ENCODE measurements at places on chromosomes 2 and 18.

GRCh38 chr2:31097962-31098613 lies 40.2 kb downstream of the GALNT14 start:
- DNase-seq: no peak

GRCh38 chr2:110170102-110170501 lies 34.7 kb downstream of the NPHP1 start:
- DNase-seq: no peak

GRCh38 chr2:27720004-27720551 lies 51.4 kb upstream of the MRPL33 start:
- peak; percentile 93 for DNase-seq

DNA sequence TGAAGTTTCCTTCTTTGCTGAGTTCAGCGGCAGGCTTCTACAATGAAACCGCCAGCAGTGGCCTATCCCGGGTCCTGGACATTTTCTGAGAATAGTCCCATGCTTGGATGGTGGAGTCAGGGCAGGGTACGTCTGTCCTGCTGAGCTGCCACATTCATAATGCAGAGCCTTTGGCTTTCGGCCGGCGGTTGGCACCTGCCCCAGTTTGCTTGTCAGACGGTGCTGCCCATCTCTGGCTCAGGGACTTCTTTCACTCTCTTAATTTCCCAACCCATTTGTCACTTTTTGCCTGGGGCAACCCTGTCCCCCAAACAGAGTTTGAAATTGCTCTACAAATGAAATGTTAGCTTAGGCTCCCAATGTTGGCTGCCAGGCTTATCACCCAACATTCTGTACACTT lies 57.2 kb downstream of the SOX11 start:
- no peak for DNase-seq

- DNase-seq: no peak
Observed at GRCh38 chr2:37674946-37675345, 3.5 kb upstream of the CDC42EP3 start.

DNA sequence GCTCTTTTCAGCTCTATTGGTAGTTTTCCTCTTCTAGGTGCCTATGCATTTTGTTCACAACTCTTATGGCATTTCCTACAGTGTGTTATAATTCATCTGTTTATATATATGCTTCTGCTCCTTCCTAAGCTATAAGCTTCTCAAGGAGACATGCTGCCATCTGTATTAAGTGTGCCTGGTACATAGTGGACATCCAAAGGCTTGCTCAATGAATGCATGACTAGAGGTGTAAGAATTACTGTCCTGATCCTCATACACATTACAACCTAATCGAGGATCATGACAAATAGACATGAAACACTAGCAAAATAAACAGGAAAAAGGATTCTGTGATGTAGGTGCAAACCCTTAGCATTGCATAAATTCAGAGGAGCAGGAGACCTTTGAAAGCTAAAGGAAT lies 50.2 kb downstream of the CDC42EP3 start:
- DNase-seq: no peak

GRCh38 chr18:48772457-48772856 lies 178.3 kb downstream of the SMAD7 start:
- DNase-seq: no peak

- no peak for DNase-seq
Observed at GRCh38 chr2:216632952-216633615, at the start of gene IGFBP2. TSS of gene IGFBP2 (plus strand) at chr2:216633420. CDS start at chr2:216633524, 104 bp downstream.

- no peak for DNase-seq
Observed at GRCh38 chr2:8197101-8197500, 484.8 kb upstream of the ID2 start.

GRCh38 chr2:37460896-37461229 lies 116.4 kb downstream of the QPCT start:
- no peak for DNase-seq

DNA sequence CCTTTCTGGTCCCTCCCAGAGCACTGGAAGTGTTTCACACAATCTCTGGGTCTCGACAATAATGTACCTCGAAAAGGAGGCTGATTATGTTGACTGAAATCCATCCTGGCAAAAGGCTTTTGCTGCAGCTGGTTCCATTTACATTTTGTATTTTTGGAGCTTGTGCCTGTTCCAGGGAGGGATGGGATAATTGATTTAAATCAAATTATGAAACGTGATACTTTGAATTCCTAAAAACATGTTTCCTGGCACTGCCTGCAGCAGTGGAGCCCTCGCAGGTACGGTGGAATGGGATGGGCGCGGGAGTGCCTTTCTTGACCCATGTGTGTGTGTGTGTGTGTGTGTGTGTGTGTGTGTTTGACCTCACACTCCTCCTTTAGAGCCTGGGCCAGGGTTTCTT lies 455.5 kb upstream of the MEIS1 start:
- no peak for DNase-seq

DNA sequence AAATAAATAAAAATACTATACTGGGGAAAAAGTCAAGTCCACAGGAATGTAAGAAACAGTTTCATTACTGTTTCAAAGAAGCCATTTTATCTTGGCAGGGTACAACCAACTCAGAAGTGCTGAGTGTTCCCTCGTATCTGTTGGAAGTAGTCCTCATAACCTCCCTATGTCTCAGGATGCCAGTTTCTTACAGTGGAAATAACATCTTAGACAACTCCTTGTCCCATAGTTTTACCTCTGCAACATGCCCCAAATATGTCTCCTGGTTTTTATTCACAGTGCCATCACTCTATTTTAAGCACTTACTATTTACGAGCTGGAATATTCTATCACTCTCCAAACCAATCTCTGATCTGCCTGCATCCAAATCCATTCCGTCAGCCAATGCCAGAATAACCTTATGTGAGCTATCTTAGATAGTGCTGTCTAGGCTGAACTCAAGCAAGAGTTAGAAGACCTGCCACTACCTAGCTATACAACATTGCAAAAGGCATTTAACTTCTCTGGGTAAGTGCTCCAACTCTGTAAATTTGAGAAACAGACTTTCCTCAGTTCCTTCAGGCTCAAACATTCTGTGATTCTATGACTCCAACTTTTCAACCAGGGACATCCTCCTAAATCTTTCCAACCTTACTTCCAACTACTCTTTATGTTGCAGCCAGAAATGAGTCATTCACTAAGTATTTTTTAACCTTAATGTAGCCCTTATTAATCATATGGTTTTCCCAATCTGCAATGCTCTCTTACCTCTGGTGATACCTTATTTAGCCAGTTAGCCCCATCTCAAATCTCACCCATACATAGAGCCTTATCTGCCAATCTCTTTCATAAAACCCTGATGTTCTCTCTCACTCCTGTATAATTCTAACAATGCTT lies 66.7 kb downstream of the RTN4 start:
- no peak for DNase-seq

DNA sequence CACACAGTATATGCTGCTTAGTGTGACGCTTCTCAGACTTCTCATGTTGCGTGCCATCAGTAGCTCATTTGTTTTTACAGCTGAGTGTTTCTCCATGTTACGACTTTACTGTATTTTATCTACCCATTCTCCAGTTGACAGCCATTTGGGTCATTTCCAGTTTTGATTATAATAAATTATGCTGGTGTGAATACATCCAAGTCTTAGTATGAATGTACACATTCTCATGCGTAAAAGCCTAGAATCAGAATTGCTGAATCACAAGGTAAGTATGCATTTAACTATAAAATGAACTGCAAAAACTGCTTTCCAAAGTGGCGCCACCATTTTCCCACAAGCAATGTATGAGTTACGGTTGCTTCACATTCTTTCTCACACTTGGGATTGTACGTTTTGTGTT lies 184.2 kb upstream of the SLC35G4 start:
- DNase-seq: no peak

- no peak for DNase-seq
Observed at GRCh38 chr2:22880161-22880560, 504.8 kb upstream of the KLHL29 start.

DNA sequence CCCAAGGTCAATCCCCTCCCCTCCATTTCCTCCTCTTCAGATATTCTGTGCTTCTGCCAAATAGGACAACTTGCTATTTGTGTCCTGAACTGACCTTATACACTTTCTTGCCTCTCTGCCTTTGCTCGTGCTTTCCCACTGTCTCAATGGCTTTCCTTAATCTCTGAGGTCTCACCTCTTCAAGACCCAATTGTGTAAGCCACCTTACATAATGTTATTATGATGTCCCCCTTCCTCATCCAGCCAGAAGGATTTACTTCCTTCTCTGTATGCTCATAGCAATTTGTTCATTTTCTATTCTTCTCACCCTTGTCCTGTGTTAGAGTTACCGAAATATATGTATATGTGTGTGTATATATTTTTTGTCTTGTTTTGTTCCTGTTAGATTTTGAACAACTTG lies 26.9 kb upstream of the DARS1 start:
- DNase-seq: no peak

GRCh38 chr2:170271340-170271739 lies 93.4 kb downstream of the MYO3B start:
- DNase-seq: no peak

GRCh38 chr2:72143441-72144273 lies 4.0 kb downstream of the CYP26B1 start:
- no peak for DNase-seq

DNA sequence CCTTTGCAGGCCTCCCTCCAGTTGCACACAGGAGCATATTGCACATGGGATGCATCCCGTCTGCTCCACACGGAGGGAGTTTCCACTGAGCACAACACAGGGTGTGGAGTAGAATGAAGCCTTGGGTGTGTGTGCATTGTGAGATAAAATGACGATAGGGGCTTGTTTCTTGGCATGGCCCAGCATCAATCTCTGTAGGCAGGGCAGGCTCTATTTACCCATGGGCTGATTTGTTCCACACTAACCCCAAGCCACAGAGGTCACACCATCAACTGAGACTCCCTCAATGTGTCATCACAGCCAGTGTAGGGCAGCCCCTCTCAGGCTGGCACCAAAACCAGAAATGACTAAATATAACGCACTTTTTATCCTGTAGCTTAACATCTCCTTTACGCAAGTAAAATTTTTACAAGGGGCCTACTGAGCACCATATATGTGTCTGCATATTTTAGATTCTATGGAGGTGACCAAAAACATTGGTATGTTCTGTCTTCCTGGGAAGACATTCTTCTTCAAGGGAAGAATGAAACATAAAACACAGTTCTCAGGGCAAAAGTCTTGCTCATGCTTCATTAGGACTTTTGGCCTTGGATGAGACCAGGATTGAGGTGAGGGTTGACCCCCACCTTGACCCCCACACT lies 2.7 kb upstream of the GKN1 start:
- peak; percentile 66 for DNase-seq

GRCh38 chr2:195533771-195534642 lies 123.0 kb upstream of the SLC39A10 start:
- peak; percentile 36 for DNase-seq

- DNase-seq: no peak
Observed at GRCh38 chr2:227973241-227973640, 101.8 kb downstream of the DAW1 start.

- DNase-seq: peak; percentile 34
Observed at GRCh38 chr2:60484133-60484645, 69.3 kb downstream of the BCL11A start.

DNA sequence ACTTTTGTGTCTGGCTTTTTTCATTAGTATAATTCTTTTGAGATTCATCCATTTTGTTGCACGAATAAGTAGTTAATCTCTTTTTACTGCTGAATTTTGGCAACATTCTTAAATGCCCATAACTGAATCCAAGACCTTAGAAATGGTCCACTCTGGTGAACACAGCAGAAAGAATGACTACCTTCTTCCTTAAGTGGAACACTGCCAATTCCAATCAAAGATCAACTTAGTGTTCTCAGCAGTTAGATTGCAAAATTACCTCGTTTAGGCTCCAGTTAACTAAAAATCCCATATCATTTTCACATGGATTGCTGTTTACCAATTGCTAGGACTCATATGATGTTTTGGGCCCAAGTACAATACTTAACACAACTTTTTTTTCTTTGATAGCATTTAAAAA lies 59.9 kb downstream of the MDH1 start:
- no peak for DNase-seq

GRCh38 chr18:74509856-74510769 lies 13.9 kb downstream of the CNDP2 start:
- DNase-seq: no peak

DNA sequence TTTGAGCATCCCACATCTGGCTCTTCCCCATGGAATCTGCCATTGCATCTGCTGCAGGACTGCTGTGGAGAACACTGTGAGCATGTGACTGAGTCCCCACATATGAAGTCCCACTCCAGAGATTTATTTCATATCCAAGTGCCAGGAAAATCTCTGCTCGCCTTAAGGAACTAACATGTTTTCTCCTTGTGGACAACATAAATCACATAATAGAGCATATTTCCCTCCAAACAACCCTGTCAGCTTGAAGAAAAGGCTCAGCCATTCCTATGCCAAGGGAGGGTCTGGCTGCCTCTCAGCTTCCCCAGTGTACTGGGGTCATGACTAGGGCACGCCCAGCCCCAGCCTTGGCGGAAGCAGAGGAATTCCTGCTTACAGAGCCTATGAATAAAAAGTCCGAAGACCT lies 193.7 kb downstream of the DNER start:
- no peak for DNase-seq

- no peak for DNase-seq
Observed at GRCh38 chr2:62343636-62344337, 147.9 kb downstream of the B3GNT2 start.

DNA sequence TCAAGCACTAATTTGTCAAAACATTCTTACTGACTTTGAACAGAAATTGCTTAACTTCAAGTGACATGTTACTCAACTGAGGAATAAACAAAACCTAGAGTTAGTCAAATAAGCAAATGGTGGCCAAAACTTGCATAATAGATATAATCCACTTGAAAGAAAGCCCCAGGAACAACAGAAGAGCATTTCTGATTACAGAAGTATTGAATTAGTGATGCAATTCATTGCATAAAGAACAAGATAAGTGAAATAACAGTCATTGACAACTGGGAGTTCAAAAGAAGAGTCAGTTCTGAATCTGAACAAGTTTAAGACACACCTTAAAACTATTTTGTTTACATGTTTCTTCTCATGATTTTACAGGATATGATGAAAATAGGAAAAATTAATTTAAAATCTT lies 30.8 kb downstream of the COBLL1 start:
- no peak for DNase-seq

- no peak for DNase-seq
Observed at GRCh38 chr18:35511428-35511827, 13.7 kb upstream of the INO80C start.

DNA sequence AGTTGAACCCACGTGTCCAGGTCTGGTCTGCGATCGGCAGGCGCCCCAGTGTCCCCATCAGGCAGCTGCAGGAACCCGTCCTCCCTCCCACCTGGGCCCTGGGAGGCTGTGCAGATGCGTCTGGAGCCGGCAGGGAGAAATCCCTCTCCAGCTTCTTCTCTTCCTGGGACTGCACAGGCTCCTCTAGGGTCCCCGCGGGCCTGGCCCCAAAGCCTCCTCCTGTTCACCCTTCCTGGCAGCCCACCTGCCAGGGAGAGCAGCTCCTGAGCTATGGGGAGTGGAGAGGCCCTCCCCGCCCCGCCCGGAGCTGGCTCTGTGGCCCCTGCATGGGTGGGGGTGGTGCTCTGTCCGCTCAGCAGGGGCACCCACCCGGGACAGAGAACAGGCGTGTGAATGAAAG lies 179.2 kb upstream of the ALKAL2 start:
- DNase-seq: no peak

Measured in HTR-8/SVneo (cell line).